ENCODE measurements at places on chromosomes 5 and 9.

DNA sequence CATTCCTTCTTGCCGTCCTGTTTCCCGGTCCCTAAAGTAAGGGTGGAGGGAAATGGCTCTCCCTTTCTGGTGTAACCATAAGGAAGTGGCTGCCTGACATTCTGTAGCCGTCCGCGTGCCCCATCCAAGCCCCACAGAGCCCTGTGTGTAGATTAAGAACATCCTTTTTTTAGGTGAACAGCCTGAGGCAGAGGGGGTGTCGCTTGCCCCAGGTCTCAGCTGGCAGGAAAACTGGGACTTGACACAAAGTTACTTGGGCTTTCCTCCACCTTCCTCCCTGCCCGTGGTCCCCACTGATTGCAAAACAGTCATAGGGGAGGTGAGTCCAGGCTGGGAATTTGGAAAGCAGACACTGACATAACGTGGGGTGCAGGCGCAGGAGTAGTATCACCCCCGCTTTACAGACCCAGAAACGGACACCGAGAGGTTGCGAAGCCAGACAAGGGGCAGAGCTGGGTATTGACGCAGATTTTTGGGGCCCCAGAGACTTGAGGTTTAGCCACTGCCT is 22.8 kb downstream of the C9orf50 start:
- no peak for DNase-seq

- no peak for DNase-seq
Observed at GRCh38 chr9:124202447-124202971, 55.2 kb upstream of the NEK6 start.

DNA sequence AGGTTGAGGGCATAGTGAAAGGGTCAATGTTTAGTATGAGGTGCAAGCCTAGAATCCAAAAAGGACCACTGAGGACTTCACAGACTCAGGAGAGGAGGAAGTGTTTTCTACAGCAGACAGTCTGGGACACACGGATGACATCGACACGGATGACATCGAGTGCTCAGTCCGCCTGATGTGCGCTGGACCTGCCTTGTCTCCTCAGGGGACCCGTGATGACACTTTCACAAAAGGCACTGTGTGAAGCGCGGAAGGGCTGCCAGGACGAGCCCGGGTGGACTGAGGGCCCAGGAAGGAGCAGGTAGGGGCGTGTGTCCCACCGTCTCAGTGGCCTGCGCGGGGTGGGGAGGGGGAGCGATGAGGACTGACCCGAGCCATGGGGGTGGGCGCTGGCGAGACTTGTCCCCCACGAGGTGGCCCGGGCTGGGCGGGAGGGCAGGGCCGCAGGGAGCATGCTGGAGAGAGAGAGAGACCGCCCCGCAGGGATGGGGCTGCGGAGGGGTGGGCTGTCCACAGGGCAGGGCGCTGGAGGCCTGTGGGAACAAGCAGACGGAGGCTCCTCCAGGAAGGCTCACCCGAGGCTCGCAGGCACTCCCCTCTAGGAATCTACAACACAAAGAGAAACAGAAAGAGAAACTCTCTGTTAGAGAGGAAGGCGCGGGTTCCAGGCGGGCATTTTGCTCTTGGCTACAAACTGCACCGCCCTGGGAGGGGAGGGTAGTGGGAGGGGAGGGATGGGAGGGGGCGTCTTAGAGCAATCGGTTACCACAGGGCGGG is 54.9 kb downstream of the USP20 start:
- DNase-seq: no peak

DNA sequence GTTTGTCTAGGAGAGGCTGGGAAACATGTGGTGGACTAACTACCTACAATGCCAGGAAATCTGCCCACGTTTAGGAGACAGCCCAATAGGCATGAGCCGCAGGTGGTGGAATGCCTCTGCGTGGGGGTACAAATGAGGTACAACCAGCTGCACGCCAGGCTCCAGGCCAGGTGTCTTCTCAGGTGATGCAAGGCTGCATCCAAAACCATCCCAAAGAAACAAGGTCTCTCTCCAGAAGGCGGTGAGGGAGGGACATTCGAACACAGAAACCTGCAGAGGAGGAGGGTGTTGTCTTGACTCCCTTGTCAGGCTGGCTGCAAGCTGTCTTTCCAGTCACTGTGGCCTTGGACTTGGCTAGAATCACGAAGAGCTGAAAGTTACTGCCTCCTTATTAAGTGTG is 11.6 kb downstream of the ANKH start:
- no peak for DNase-seq

DNA sequence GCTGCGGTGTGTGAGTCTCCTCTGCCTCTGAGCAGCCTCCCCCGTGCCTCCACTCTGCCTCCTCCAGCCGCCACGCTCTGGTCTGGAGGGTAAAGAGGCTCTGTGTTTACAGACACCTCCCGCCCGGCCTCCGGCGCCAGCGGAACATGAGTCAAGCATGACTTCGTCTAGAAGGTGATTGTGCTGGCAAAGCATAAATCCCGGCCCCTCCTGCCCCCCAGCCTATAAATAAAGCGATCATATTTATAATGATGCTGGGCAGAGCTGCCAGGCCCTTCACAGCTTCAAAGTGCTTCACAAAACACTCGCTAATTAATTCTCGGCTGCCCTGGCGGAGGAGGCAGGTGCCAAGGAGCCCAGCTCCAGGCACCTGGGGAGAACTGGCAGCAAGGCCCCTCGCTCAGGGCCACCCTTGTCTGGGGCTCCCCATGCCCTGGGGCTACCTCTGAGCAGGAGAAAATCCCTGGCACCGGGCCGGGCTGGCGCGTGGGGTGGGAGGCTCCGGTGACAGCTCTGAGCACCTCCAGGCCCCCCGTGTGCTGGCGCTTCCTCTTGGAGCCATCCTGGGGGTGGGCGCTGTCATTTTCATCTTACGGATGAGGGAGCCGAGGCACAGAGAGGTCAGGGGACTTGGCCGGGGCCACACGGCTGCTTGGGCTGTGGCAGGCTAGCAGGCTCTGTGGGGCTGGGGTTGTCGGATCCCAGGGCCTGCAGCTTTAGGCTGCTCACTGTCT is 87.8 kb downstream of the RXRA start:
- DNase-seq: peak; percentile 64

DNA sequence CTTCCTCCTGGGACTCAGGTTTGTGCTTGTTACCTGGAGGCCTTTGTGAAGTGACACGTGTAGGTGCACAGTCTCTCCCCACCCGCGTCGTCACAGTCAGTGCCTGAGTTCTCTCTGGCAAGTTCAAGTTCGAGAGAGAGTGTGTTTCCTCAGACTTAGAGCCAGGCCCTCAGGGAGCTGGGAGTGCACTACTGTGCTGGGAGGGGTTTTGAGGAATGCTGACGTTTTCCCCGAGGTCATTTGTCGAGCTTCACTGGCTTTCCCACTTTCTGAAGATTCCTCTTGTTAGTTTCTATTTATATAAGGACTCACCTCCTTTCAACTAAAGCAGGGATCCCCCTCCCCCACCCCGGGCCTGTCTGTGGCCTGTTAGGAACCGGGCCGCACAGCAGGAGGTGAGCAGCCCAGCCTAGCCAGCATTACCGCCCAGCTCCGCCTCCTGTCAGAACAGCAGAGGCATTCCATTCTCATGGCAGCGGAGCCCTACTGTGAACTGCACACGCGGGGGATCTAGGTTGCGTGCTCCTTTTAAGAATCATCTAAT is 209.2 kb downstream of the DIRAS2 start:
- DNase-seq: peak; percentile 75

DNA sequence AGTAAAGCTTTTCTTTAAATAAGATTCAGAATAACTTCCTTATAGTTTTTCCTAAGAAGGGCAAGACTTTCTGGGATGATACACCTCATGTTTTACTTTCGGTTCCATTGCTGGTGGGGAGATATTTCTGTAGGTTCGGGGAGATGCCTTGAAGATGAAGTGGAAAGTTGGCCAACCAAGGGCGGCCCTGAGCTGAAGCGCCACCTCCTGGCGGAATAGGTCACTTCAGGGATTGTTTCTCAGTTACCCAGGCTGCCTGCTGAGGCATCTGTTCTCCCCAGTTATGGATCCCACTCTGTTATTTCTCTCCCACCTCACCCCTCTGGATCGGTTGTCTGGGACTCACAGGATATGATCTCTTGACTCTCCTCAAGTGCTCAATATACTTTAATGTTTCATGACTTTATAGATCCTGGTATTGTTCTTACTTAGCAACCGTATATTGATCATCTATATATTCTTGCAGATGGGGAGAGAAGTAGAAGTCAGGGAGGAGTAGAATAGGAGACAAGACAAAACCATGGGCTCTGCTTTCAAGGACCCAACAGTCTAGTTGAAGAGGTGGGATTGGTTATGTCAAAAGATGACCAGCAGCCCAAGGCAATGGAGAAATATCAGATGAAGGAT is 23.4 kb downstream of the MEGF10 start:
- DNase-seq: peak; percentile 60

DNA sequence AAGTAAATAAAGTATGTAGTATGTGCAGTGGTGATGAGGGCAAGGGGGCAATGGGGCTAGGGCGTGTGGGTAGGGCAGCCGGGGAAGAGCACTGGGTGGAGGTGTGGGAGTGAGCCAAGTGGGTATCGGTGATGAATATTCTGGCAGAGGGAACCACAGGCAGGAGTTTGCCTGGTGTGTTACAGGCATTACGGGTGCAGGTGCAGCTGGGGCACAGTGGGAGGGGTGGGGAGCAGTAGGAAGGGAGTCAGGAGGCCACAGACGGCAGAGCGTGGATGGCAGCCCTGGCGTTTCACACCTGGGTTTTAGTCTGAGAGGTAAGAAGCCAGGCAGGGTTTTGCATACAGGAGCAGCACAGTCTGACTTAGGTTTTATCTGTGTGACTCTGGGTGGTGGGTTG is 35.4 kb downstream of the SFXN1 start:
- DNase-seq: no peak

DNA sequence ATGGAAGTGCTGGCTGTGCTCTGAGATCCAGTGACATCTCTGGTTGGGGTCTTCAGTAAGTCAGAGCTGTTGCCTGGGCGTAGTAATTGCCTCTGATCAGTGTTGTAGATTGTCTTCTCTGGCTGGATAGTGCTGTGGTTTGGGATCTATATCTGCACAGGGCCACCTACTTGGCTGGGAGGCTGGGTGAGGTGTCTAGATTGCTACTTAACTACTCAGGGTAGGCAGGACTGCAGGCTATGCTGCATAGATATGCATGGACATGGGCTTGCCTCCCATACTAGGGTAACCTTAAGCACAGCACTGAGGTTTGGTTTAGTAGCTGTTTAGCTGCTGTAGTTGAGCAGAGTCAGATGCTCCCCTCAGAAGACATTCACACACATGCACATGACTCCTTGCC is 181.0 kb downstream of the ADGRV1 start:
- DNase-seq: no peak

GRCh38 chr9:133456409-133456808 is 3.4 kb upstream of the CACFD1 start:
- DNase-seq: no peak

DNA sequence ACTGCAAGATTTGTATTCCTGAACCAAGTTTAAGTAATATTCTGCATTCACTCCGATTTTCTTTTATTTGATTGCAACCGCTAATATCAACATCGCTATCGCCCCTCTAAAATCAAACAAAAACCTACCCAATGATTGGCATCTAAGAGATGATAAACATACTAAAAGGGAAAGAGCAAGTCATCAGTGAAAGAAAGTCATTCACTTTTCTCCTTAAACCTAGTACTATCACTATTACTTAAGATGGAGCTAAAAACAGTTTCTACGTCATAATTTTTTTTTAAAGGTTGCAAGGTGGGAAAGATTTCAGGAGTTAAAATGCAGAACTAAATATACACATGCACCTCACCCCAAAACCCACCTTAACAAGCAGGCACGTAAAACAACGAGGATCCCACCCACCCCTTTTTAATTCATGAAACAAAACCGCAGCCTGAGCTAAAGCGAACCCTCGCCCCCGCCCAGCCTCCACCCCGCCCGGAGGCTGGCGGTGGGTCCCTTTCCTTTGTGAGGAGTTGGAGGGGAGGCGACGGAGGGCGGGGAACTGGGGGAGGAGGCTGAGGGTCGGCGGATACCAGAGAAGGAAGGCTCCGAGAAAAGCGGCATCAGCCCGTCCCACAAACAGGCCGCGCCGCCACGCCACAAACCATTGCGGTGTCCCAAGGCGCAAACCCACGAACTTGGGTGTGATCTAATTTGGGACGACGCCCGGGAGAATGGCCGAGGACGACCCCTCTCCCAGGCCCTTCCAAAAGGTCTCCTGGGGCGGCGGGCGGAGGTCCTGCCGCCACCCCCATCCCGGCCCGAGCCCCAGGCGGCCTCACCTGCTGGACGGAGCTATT is 861 bp downstream of the UBQLN1 start:
- DNase-seq: no peak

DNA sequence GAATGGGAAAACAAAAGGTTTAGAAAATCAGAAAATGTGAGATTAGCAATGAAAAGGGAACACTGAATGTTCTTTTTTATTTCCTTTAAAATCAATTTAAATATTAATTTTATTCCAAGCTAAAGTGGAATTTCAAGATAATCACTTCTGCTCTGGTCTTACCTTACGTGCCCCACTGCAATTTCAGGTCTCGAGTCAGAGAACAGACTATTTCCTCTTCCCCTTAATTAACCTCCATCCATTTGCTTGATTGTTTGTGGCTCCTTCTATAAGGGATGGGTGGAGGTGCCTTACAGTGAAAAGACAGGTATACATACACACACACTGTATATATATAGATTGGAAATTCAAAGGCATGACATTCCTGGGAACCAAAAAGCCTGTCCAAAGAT is 137.1 kb downstream of the SUSD1 start:
- DNase-seq: no peak

- DNase-seq: no peak
Observed at GRCh38 chr9:4065054-4065453, 234.8 kb downstream of the GLIS3 start.

DNA sequence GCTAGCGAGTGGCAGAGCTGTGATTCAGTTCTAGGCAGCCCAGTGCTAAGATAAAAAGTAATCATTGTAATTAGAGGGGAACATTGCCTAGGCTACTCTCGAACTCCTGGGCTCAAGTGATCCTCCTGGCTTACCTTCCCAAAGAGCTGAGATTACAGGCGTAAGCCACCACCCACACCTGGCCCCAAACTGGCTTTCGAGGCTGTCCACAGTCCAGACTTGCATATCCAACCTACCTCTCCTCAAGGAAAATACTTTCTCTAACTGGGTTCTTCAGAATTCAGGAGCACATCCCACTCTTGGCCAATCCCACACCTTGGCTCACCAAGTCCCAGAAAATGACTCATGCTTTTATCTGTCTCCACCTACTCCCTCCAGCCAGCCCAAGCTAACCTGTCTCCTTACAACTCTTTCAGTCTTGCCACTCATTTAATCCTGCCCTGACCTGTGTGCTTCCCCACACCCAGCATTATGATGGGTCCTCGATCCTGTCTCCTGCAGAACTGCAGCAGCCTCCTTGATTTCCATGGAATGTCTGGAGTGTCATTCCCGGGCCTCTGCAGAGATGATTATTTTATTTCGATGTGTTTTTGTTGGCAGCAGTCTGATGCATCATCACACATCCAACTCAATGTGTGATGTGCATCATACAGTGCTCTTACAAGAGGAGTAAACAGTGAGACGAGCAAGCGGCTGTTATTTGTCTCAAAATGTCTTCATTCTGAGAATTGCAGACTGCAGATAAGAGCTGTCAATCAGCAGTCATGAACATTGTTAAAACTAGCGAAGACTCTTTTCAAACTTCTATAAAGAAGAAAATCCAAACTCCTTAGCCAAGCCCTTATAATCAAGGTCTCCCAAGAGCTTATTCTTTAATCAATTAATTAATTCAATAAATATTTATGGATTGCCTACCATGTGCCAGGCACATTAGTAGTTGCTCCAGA is 167.3 kb downstream of the SEC61B start:
- DNase-seq: no peak

All from SHP77 (cell line).